Progenitor cell of endocrine pancreas (in vitro differentiated cells): ENCODE measurements at places on chromosomes 6 and 20.

DNA sequence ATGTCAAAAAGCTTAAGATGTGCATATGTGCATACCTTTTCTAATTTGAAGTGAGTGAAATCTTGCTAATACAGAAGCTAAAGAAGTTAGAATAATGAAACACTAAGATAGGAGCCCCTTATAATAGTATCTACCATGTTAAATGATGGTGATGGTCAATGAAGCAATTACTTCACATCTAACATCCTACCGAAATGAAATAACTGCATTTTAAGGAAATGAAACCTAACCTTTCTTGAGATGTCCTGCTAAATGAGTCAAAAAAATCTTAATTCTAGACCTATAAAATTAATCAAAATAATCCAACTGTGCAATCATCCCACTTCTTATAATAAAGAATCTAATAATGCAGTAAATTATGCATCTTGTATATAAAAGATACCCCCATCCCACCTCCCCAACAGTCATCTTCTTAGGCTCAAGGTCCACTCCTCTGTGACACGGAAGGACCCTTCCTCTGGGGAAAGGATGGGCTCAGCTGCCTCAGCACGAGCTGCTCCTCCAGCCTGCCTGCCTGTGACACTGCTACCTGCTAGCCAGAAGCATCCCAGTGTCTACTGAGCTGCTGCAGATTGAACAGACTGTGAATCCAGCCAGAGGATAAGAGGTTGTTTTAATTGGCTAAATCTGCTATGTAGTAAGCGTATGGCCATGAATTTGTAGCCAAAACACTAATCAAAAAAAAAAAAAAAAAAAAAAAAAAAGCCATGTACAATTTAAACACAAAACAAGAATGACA, 129.6 kb upstream of the BEND3 start:
- no peak for DNase-seq

GRCh38 chr20:58155148-58155925, 73.1 kb downstream of the ANKRD60 start:
- DNase-seq, result no peak

GRCh38 chr20:10758446-10758845, 84.6 kb upstream of the JAG1 start:
- DNase-seq, result no peak

DNA sequence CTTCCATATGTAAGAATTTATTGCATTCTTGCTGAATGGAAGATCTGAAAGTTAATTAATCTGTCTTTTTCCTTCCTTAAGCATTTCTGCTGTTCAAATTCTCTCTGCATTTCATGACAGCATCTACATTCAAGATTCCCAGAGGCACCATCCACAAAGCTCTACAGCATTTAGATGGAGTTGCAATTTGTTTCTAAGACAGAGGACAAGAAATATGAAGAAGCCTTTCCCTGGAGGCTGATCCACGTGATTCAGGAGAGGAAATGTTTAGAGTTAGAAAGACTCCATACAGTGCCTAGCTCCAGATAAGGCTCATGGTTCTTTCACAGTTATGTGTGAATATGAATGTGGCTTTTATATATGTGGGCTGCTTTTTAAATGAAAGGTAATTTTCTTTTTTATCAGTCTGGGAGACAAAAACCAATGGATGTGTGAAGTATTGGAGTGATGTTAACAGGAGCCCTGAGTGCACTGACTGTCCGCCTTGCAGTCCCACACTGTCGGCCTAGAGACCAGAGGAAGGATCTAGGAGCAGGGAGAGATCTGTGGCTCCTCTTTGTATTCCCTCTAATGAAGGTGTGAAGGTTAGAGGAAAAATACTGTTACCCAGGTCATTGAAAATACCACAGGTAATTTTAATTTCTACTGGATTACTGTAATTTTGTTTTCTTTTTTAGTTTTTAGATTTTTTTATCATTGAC, 686.6 kb upstream of the GJE1 start:
- no peak for DNase-seq

GRCh38 chr6:62570372-62570771, 284.3 kb upstream of the KHDRBS2 start:
- DNase-seq, result no peak

DNA sequence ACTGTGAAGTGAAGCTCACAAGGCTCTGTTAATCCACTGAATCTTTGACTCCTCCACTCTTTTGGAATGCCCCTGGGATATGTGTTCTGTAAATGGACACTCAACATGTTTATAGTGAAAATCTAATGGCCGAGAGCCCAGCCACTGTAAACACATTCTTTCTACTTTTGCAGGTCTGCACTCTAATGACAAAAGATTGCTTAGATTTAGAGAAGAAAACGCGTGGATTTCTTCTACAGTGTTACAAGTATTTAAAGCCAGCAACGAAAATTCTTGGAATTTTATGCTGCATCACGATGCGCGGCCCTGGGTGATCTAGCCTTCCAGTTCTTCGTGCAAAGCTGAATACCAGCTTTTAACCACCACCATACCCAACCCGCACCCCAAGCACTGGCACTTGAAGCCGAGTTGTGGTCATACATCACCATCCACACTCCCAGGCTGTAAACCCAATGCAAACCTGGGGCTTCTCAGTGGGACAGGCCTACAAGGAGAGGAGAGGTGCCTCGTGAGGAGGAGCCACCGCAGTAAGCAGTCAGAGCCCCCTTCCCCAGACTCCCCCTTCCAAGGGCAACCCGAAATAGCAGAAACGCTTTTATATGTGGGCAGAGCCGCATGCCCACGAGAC, 3.7 kb upstream of the FOXO3 start:
- no peak for DNase-seq

GRCh38 chr20:49568278-49569151, 578 bp upstream of the PTGIS start:
- no peak for DNase-seq

DNA sequence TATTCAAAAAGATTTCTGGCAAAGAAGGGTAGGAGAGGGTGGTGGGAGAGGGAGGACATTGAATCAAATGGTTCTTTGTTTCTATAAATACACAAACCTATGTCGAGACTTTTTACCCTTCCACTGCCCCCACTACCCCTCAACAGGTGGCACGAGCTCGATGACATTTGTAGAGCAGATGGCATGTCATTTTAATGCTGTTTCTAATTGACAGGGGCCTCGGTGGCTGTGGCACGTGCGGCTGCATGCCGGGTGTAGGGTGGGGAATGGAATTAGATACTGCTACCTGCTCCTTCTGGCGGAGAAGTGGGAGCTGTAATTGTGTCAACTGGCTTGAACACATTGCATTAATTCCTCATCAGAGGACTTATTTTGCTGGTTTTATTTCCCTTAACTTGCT, 29.1 kb upstream of the SASH1 start:
- no peak for DNase-seq

GRCh38 chr6:4093288-4093687, 14.4 kb upstream of the FAM217A start:
- no peak for DNase-seq

DNA sequence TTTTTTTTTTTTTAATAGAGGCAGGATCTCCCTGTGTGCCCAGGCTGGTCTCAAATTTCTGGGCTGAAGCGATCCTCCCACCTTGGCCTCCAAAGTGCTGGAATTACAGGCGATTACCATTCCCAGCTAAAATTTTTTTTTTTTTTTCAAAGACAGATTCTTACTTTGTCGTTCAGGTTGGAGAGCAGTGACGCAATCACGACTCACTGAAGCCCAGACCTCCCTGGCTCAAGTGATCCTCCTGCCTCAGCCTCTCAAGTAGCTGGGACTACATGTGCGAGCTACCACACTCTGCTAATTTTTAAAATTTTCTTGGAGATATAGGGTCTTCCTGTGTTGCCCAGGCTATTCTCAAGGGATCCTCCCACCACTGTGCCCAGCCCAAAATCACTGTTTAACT, 58.0 kb upstream of the MYO6 start:
- DNase-seq, result no peak

DNA sequence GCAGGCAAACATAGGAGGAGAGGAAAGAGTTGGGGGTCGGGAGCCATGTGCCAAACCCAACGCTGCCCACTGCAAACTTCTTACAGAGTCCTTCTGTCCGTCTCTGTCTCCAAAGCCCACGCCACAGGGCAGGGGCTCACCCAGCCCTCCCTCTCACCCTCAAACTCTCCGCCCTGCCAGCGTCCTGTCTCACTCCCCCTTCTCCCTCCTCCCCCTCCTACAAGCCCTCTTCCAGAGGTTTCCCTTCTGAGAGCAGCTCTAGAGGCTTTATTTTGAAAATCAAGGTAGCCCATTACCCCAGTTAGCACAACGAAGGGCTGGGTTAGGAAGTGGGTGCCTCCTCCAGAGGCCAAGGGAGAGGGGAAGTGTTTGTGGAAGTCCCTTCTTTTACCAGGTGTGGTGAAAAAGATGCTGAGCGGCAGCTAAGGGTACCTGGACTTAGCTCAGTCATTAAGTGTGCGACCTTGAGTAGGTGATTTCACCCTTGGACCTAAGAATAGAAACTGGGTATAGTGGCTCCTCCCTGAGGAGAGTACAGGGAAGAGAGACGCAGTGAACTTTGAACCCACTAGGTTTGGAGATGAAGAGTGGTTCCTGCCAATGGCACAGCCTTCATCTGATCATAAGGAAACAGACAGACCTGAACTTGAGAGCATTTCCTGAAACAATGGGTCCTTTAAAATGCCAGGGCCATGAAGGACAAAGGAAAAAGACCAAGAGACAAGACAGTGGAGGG, 123.8 kb downstream of the BANF2 start:
- DNase-seq, result no peak

- DNase-seq, result no peak
These were observed 36.1 kb upstream of the KCNB1 start for GRCh38 chr20:49518576-49518975.

DNA sequence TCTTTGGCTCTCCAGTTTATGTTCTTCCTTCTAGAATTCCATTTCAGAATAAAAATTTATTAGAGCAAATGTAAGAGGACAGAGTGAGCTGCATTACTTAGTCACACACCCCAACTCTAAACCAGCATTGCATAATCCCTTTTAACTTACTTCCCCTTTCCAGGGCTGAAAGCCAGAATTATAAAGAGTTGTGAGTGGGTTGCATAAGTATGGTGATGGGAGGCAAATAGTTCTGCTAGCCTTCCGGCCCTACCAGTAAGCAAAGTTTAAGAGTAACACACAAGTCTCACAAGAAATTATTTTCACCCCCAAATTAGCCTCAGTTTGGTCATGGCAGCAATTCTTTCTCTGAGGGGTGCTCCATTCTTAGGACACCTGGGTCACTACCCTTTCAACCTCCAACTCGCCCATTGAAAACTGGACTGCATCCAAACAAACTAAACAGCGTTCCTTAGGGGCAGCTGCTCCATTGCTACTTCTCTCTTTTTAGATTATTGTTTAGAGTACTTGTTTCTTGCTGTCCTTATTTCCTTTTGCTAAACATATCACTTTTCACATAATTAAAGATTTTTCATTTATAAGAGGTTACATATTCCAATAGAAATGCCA, 1.6 kb downstream of the KIAA0408 start:
- DNase-seq, result no peak

GRCh38 chr6:43742931-43743632, 26.9 kb upstream of the VEGFA start:
- no peak for DNase-seq

DNA sequence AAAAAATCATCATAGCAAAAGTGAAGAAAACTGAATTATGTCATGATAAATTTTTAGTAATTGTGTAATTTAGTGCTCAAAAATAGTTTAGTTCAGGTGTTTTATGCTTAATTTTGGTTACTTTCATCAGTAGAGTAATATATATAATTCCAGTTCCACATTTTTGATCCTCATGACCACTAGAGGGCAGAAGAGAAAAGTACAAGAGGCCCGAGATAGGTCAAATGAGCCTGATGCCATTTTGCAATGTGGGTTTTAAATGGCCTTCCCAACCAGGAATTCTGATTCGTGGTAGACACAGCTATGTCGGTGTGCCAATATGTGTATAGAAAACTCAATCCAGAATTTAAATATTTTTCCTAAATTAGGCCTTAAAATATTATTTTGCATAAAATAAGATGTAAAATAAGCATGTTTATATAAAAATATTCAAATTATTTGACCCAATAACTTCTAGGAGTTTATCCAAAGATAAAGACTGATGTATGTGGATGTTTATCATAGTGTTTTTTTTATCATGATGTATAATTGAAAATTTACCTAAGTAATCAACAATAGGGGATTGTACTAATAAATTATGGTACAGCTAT, 159.7 kb upstream of the RPS6KA2 start:
- no peak for DNase-seq

- no peak for DNase-seq
These were observed 22.8 kb upstream of the PTPN1 start for GRCh38 chr20:50487397-50487796.

DNA sequence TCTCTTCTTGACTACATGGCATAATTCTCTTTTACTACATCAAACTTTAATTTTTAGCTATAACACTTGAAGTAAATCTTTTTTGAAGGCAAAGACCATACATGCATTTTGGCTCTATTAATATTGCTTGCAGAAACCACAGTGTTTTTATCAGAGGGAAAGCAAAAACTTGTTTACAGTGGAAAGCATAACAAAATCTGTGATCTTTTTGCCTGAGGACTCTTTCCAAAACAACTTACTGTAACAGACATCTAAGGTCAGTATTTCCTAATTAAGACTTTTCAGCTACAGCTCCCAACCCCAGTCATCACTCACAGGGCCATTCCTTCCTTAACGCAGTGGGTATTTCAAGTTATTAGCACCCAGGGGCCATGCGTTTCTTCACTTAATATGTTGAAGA, 274.7 kb downstream of the CDKAL1 start:
- DNase-seq, result no peak

GRCh38 chr6:89298680-89299465, 16.2 kb downstream of the GABRR2 start:
- DNase-seq, result no peak

DNA sequence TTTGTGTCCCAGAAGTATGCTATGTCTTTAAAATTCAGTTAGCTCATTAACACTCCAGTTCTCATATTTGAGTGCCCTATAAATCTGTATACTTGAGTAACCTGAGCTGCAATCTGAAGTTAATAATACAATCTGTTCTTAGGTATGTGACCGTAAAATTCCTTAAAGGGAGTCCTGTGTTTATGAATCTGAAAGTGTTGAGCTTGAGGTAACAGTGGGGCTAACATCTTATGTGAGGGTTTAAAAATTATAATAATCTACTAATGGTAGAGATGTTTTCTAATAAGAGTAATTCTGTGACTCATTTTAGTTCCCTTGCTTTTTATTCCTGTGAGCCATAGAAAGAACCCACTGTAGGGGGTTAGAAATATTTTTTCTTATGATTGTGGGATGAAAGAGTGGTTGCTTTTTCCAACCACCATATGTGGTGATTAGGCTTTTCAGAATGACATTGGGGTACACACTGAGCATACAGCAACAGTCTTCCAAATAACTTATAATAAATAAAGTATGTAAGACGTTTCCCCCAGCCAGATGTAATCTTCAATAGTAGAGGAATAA, 121.2 kb downstream of the BCKDHB start:
- DNase-seq, result no peak
